ENCODE measurements at places on chromosomes 7 and 10.
A peak's percentile ranks its signal among the peaks of the same experiment; 100 is the strongest.

DNA sequence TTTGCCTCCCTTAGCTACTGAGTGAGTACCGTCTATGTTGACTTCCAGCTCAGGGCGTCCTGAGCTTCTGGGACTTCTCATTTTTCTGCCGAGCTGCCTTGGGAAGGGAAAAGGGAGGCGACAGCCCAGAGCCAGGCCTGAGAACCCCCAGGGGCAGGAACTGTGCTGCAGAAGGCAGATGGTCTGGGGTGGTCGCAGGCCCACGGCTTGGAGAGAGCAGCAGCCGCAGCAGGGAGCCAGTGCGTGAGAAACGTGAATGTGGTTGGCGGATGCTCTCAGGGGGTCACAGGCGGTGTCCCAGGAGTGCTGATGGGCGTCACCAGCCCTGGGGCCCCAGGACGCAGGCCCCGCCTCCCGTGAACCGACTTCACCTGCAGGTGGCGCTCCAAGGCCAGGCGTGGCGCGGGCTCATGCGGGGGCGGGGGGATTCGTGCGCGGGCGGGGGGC lies 9.2 kb upstream of the PWWP2B start:
- DNase-seq = peak; percentile 58

GRCh38 chr10:14742382-14742781 lies 32.3 kb downstream of the FAM107B start:
- DNase-seq = no peak

GRCh38 chr10:176677-177076 lies 41.4 kb downstream of the ZMYND11 start:
- DNase-seq = no peak

- DNase-seq = no peak
Observed at GRCh38 chr7:11775401-11775800, 56.6 kb downstream of the THSD7A start.

GRCh38 chr7:80775897-80776296 lies 137.5 kb downstream of the CD36 start:
- no peak for DNase-seq

- no peak for DNase-seq
Observed at GRCh38 chr10:120039826-120040225, 147.3 kb downstream of the SEC23IP start.

DNA sequence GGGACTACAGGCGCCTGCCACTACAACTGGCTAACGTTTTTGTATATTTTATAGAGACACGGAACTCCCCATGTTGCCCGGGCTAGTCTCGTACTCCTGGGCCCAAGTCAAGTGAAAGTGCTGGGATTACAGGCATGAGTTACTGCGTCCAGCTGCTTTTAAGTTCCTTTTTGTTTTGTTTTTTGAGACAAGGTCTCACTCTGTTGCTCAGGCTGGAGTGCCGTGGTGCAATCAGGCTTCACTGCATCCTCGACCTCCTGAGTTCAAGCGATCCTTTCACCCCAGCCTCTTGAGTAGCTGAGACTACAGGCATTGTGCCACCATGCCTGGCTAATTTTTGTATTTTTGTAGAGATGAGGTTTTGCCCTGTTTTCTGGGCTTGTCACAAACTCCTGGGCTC lies 155.0 kb downstream of the GALNT17 start:
- DNase-seq = no peak

- no peak for DNase-seq
Observed at GRCh38 chr7:100120733-100121036, 1.3 kb downstream of the CNPY4 start.

GRCh38 chr7:141640239-141640840 lies 61.6 kb downstream of the DENND11 start:
- no peak for DNase-seq

DNA sequence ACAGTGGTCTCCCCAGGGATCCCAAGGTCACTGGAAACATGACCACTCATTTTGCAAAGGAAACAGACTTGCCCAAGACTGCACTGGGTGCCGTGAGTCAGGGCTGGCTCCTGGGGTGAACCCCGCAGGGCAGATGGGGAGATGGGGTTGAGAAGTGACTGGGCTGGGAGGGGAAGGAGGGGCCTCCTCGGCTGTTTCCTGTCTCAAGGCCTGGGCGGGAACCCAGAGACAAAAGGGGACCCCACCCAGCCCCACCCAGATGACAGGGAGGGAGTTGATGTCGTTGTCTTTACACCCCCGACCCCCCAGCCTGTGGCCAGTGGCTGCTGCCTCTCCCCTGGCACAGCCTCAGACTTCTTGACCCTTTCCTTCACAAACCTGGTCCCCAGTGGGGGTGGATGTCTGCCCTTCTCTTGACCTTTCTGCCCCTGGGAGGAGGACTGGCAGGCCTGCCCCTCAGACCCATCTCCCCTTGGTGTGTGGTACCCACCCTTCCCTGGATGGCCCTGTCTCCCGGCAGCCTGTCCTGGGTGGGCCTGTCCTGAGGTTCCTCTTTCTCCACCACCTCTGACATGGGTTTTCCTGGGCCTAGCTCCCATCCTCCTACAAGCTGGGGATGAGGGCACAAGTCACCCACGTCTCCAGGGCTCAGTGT lies 1.4 kb downstream of the MYO1G start:
- peak; percentile 66 for DNase-seq

DNA sequence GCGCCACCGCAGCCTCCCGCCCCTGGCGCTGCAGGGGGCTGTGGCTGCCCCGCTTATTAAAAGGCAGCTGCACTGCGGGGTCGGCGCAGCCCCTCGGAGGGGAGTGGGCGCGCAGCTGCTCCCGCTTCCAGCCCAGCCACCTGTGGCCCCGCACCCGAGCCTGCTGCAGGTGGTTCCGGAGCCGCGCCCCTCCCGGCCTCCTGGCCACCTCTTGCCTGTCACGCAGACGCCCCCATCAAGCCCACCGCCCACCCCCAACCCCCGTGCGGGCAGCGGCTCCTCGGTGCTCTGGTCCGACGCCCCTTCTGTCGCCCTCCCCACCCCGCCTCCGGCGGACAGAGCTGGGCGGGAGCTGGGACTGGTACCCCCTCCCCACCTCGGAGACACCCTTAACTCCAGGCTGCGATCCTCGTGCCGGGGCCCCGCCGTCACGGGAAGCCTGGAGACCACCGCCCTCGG lies 549 bp downstream of the CALY start:
- DNase-seq = no peak

DNA sequence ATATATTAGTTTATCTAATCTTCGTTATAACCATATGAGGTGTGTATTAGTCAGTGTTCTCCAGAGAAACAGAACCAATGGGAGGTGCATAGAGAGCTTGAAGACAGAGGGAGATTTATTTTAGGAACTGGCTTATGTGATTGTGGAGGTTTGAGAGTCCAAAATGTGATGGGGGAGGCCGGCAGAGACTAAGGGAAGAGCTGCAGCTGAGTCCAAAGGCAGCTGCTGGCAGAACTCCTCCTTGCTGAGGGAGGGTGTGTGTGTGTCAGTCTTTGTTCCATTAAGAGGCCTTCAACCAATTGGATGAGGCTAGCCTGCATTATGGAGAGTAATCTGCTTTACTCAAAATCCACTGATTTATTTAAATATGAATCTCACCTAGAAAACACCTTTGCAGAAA lies 165.1 kb downstream of the SH3PXD2A start:
- no peak for DNase-seq

DNA sequence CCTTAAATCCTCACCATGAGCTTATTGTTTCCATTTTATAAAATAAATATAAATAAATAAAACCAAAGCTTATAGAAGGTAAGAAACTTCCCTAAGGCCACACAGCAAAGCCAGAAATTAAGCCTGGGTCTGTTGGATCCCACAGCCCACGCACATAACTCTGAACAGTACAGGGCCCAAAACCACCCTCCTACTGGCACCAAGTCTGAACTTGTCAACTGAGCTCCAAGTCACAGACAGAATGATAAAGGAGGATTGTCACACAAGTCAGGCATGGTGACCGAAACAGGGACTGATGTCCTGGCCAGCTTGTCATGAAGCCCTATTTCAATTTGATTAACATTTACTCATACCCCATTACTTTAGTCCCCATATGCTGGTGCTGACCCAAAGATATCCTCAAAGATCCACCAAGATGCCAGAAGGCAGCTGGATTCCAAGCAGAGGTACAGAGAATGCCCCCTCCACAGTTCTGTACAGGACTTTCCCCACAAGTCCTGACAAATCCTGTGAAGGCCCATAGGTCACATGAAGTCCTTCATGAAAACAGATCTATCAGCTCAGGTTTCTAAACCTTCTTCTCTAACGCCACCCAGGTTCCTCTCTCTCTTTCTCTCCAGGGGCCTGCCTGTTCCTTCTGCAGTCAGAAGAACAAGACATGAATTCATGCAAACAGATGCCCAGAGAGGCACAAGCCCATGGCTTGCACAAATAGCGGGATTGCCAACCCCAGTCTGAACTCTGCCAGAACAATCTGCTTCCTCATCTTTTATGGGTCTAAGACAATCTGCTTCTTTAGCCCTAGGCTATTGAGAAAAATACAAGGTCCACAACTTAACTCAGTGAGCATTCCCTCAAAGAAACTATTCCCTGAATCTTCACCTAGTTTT lies 60.9 kb downstream of the GLI3 start:
- no peak for DNase-seq

DNA sequence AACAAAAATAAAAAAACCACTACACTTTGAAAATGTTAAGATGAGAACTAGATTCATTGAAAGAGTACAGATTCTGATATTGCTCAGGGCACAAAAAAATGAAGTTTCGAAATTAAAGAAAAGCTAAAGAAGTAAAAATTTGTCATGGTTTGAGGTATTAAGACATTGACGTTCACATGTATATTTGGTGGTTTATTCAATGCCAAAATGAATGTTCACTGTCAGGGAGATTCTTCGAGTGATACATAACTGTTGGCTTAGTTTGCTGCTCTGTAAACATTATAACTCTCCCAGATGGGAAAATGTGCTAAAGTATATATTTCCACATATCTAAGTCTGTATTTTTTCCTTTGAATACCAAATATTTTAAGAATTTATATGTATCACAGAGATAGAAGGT lies 345.0 kb downstream of the SEMA3D start:
- no peak for DNase-seq

- DNase-seq = no peak
Observed at GRCh38 chr7:148849393-148850098, 34.5 kb downstream of the EZH2 start.

DNA sequence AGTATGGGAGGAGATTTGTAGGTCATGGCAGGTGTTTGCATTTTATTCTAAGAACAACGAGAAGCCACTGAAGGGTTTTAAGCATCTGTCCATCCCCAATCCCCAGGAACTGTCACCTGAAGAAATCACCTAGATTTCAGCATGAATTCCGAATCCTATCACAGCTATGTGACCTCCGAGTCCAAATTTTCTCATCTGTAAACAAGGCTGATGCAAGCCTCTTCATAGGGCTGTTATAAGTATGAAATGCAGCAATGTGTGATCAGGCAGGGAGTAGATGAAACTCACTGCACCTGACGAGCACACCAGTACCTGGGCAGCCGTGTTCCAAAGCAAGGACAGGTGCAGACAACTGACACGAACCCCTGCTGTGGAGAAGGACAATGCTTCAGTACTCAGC lies 14.0 kb downstream of the HABP2 start:
- no peak for DNase-seq
